HCT116 (cell line): ENCODE measurements at places on chromosomes 16 and 17.

- DNase-seq = no peak
These were observed 704.1 kb downstream of the CDH11 start for GRCh38 chr16:64417711-64418227.

DNA sequence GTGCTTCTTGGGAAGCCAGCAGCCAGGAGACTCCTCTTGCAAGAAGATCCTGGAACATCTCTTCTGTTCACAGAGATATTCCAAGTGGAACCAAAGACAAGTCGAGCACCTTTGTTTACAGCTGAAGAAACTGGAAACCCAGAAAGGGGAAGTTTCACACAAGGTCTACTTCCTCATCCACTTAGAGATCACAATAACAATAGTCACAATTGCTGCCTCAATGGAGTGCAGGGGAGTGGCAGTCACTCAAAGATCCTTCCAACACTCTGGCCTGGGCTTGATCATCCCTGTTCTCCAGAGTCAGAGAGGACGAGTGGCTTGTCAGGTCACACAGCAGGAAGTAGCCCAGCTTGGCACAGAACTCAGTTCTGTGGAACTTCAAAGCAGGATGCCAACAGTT is 46.9 kb upstream of the SIAH1 start:
- DNase-seq = no peak

GRCh38 chr16:50275428-50276325 is 9.3 kb downstream of the ADCY7 start:
- no peak for DNase-seq

DNA sequence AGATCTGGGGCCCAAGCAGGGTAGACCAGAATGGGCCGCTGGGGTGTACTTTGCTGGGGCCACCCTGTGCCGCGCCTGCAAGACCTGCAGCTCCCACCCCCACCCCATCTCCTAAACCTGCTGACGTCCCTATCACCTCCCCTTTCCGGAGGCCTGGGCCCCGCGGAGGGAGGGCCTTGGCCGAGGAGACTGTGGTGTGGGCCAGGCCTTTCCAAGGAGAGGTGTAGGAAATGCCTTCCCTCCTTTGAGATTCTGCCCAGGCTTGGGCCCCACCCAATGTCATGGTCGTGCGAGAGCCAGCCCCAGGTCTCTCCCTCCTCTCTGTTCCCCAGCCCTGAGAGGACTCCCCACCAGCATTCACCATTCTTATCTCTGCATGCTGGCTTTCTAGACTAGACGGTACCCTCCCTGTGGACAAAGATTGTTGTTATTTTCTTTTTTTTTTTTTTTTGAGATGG is 3.9 kb upstream of the WFIKKN2 start:
- no peak for DNase-seq

DNA sequence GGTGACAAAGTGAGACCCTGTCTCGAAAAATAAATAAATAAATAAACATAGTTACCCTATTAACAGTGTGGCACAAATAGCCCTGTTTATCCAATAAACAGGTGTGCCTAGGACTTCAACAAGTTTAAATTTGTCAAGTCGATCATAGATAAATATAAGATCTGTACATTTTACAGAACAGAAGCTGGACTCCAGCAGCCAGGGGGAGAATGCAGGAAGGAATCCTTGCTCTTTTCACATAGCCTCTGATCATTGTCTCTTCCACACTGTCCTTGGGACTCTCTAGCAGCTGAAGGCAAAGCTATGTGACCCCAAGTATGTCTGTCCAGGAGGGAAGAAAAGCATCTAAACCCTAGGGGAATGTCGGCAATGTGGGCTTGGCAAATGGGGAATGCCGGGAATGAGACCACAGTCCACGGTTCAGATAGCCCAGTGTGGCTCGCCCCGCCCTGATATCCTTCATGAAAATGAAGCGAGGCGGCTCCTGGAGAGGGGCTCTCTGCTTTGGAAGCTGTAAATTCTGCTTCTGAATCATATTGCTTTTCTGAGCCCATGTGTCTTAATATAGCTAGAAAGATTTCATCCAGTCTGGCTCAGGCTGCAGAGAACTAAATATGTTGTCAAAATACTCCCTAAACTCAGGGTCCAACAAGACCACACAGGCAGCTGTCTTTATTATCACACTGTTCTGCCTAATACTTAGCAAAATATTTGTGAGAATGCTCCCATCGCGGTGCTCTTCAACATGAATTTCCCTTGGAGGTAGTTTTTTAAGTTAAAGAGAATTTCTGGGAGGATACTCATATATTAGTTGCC is 24.9 kb upstream of the GRB2 start:
- DNase-seq = no peak

- peak; percentile 81 for DNase-seq
These were observed 24.2 kb upstream of the ABCA9 start for GRCh38 chr17:69084911-69085310.

GRCh38 chr17:39787743-39788484 is 50.2 kb downstream of the GRB7 start:
- DNase-seq = no peak

DNA sequence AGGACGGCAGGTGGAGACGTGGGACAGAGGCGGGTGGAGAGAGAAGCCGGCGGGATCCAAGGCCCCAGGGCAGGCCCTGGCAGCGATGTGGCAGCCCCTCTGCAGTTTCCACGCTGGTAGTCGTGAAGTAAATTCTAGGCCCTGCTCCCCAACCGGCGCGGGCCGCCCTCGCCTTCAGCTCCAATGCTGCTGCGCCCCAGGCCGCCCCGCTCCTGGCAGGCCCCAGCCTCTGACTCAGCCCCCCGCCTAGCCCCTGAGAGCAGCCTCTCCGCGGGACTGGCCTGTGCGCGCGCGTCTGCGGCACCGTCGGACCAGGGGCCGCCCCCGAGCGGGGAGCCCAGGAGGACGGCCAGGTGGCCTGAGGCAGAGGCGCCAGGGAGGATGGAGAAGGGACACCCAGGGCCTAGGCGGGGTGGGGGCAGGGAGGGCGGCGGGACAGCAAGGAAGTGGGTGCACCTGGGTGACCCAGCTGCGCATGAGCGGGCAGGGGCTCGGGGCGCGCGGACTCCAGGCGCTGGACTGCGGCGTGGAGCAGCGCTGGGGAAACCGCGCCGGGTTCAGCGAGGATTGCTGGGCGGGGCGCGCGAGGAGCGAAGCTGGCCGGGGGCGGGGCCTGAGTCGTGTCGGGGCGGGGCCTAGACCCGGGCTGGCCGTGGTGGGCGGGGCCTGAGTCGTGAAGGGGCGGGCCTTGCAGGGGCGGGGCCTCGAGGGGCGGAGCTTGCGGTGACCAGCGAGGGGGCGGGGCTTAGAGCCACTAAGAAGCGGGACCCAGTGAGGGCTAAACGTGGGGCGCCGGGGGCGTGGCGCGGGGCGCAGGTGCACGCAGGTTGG is 29.6 kb downstream of the ZNF778 start:
- DNase-seq = peak; percentile 68

GRCh38 chr16:84036131-84036530 is 6.5 kb downstream of the SLC38A8 start:
- DNase-seq = no peak

GRCh38 chr17:58783380-58783779 is 27.7 kb downstream of the PPM1E start:
- no peak for DNase-seq

- no peak for DNase-seq
These were observed 19.0 kb downstream of the MED24 start for GRCh38 chr17:40035162-40035559.

GRCh38 chr16:27353853-27354252 is 40.1 kb downstream of the IL4R start:
- no peak for DNase-seq

- DNase-seq = no peak
These were observed 22.8 kb downstream of the CCDC102A start for GRCh38 chr16:57513371-57514102.

- DNase-seq = no peak
These were observed 671 bp downstream of the DGKE start for GRCh38 chr17:56834380-56835263.

DNA sequence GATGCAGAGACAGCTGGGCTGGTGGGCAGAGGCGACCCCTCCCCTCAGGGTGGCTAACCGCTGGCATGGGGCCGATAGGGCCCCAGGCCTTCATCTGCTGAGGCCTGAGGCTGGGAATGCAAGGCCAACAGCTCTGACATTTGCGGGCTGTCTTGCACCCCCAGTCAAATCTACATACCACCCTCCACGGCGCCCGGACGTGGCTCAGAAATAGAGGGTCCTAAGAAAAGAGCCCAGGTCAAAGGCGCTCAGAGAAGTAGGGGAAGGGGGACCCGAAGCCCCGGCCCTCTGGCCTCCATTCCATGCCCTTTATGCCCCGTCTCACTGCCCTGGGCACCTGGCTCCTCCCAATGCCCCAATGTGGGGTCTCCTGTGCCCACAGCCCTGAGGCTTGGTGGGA is 142.3 kb downstream of the C16orf78 start:
- DNase-seq = no peak
